ENCODE measurements at places on chromosomes 13 and 19.

GRCh38 chr13:31556376-31556775 lies 182.9 kb upstream of the RXFP2 start:
- no peak for DNase-seq

- no peak for DNase-seq
These were observed 31.1 kb downstream of the TRPM4 start for GRCh38 chr19:49188626-49189200.

DNA sequence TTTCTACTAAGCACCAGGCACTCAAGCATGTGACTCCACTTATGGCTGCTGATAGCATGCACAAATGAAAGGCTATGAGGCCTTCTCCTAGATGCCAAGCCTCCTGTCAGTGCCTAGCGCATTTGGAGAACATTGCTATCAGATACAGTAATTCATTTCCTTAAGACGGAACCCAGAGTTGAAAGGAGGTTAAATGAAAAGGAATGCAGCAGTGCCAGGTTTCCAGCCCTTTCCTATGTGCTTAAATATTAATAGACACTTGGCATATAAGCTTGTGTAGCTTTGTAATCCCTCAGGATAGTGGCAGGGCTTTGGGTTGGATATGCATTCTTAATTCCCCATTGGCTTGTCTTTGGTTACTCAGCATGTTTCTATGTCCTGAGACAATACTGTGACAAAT lies 140.1 kb upstream of the FRY start:
- no peak for DNase-seq

DNA sequence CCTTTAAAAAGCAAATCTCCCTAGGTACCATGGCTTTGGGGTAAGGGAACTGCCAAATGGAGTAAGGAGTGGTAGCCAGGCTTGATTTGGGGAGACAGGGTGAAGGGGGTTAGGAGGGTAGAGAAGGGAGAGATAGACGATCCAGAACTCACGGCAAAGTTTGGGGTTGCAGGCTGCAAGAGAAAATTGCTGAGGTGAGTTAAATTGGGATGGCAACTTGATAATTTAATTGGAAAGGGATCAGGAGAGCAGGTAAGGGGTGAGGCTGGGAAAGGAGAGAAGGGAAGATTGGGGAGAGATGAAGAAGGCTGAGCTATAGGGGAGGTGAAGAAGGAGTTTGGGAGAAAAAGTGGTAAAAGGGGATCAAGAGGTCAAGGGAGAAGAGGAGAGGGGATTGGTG lies 4.0 kb downstream of the IZUMO2 start:
- DNase-seq: no peak

- no peak for DNase-seq
These were observed 65.1 kb upstream of the UBAC2 start for GRCh38 chr13:99135591-99135990.

GRCh38 chr19:40639638-40639982 lies 38.4 kb downstream of the LTBP4 start:
- no peak for DNase-seq

DNA sequence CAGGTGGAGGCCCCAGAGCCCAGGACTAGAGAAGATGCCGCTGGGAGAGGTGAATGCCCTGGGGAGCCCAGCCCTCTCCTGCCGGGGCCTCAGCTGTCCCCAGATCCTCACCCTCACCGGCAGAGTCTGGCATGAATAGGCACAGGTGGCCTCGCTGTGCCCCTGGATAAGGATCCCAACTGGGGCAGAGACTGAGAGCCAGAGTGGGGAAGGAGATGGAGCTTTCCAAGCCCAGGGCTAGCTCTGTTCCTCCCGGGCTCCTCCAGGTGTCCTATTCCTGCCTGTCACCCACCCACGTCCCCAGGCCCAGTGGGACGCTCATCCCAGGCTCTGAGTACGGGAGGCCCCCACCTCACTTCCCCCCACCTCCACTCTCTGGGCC lies 16.5 kb downstream of the PRR36 start:
- DNase-seq: no peak

DNA sequence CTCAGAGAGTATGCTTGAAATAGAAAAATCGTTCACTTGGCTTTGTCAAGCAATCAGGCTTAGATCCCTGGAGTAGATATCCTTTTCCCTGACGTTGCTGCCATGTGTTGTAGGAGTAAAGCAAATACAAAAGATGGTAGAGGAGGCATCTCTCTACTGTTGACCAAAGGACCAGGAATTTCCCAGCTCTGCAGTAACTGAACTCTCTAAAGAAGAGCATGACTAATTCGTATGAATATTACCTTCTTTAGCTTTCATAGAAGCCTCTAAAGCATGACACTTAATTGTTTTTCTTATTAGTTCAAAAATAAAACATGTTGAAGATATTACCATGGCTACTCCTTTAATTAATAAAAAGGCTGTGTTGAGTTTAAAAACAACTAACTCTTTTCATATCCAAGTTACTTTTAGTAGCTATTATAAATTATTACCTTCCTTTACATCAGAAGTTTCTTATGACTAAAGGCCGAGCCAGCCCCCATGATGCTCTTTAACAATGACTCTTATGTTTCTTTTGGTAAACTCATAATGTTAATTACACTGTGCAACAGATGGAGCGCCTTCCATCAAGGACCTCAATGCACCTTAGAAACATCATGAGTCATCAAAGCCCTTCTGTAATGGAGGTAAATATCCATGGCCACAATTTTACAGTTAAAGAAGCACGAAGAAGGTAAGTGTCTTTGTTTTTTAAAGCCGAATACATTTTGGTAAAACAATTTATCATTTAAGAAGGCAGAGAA lies 352.4 kb downstream of the KLF5 start:
- DNase-seq: no peak

GRCh38 chr13:110229905-110230563 lies 76.9 kb downstream of the COL4A1 start:
- DNase-seq: no peak

- DNase-seq: no peak
These were observed 1.4 kb downstream of the SH2D3A start for GRCh38 chr19:6765738-6766356.

GRCh38 chr19:8194528-8195267 lies 14.5 kb upstream of the CERS4 start:
- DNase-seq: no peak

- DNase-seq: no peak
These were observed 144.3 kb downstream of the STK24 start for GRCh38 chr13:98432638-98433037.

- peak; percentile 52 for DNase-seq
These were observed 40.2 kb downstream of the OLFM4 start for GRCh38 chr13:53068585-53069520.

DNA sequence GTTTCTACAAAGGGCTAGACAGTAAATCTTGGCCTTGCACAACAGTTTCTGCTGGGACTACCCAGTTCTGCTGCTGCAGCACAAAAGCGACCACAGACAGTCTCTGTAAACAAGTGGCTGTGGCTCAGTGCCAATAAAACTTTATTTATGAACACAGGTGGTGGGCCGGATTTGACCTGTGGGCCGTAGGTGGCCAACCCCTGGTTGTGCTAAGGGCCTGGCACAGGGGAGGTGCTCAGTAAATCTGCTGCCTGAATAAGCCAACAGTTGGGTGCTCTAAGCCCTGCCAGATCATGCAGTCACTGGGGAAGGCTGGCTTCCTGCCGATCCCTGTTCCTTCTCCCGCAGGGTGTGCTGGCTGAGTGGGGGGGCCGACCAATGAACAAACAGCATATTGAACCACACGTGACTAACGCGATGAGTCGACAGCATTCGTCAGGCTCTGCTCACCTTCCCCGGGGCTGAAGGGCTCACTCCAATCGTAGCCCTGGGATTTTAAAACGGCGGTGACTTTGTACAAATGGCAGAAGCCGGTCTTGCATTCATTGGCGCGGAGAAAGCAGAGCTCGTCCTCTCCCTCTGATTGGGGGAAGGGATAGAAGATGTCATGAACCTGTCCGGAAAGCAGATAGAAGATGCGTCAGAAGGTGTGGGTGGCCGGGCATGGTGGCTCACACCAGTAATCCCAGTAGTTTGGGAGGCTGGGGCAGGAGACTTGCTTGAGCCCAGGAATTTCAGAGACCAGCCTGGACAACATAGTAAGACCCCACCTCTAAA lies 24.3 kb upstream of the MYDGF start:
- DNase-seq: peak; percentile 91

- DNase-seq: no peak
These were observed 3.7 kb downstream of the GGACT start for GRCh38 chr13:100584896-100585295.

DNA sequence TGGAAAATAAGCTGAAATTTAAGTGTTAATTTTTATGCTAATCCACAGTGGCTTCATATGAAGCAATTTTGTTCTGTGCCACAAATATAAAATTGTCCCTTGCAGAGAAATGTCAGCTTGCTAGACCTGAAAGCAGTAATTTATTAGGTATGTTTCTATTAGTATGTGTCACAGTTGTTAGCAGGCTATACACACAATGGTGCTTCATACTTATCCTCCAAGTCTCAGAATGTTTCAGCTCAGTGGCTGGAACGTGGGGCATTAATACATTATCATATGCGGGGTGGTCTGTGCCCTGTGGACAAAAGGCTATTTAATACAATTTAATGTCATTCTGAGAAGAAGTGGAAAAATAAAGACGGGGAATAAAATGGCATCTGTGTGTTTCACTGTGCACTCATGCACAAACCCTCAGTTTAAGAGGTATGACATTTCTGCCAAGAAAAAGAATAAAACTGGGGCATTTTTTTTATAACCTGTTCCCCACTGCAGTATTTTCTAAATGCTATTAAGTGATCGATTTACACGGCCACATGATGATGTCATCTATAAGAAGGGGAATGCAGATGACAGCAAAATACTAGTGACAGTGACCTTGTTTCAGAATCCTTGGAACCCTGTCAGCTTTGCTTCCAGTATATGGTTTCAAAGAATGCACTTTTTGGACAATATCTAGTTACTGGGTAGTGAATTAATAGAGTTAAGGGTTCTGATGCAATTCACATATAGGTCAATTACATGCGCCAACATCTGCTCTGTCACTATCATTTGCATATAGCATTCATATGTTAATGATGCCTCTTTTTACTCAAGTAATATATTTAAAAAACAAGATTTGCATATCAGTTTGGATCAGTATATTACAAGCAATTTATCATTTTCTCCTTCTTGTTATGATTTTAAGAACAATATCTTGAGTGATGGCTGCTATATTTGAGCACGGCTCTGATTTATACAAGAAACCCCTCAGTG lies 21.2 kb upstream of the ZNF536 start:
- DNase-seq: no peak

GRCh38 chr19:13848798-13849676 lies 27.9 kb upstream of the NANOS3 start:
- no peak for DNase-seq

GRCh38 chr13:97249093-97249795 lies 27.1 kb downstream of the MBNL2 start:
- DNase-seq: no peak

DNA sequence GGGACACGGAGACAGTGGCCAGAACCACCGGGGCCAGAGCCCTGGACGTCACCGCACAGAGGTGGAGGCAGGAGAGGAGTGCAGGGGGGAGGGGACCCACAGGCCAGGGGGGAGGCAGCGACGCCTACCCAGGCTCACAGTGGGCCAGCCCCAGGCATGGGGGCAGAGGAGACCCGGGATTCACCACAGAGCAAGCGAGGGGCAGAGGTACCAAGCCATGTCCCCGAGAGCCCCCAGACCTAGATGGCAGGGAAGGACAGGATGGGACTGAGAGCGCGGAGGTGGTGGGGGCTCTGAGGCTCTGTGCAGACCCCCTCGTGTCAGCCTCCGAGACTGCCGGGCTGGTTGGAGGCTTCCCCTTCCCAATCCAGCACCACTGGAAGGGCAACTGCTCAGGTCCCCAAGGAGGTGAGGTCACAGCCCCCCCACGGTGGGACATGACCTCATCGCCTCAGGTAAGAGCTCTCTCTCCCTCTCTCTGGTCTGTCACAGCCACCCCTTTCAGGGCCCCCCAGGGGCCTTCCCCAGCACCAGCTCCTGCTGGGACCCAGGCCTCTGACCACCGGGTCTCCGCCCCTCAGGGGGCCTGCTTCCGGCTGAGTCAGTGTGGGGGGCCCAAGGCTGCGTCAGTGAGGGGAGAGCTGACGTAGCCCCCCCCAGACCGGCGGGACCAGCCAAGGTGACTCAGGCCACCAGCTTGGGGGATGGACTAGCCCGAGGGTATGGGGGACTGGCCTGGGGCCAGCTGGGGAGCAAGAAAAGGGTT lies 2.2 kb upstream of the IL11 start:
- no peak for DNase-seq

DNA sequence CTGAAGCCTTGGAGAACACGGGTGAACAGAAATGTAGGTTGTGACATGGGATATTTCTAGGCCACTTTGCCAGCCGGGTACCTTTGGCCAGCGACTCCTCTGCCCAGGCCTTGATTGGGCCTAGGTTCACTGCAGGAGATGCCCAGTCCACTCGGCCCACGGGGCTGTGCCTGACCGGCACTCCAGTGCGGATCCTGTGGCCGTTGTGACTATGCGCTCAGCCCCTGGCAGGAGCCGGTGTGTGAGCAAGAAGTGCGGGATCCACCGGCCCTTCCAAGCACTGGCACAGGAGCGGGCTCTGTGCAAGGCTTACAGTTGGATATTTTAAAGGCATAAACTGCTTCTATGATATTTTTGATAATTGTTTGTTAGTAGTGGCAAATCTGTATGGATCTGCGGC lies 1042.5 kb upstream of the PCDH9 start:
- no peak for DNase-seq

GRCh38 chr13:45393941-45394570 lies 24.1 kb downstream of the SLC25A30 start:
- DNase-seq: peak; percentile 12

DNA sequence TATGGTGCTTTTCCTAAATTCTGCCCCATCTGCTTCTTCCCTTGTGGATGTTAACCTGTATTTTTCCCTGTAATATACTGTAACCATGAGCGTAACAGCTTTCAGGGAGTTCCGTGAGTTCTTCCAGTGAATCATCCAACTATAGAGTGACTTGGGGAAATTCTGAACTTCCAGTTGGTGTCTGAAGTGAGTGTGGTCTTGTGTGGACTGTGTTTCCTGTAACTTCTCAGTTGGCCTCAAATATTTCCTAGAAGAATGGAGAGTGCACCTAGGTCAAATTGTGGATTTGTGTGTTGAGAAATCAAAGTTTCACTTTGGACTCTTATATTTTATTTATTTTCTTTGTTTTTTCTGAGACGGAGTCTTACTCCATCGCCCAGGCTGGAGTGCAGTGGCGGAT lies 11.0 kb upstream of the ZNF766 start:
- DNase-seq: no peak
